ENCODE measurements at places on chromosomes 12 and 14.

DNA sequence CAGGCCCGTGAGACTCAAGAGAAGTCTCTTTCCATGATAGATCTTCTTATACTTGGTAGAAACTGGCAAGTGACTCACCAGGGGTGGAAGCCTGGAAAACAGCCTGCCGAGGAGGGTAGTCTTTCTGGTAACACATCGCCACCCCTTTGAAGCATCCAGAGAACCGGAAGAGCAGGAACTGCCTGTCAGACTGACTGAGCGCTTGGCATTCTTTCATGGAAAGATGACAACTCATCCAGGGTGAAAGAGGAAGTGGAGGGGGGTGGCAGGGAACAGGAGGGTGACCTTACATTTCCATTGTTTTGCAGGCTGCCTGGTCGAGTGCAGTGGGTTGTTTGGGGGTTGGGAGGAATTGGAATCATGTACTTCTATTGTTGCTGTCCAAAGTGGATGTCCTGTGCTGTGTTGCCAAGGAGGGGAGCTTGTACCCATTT lies 34.5 kb downstream of the PRKCH start:
- DNase-seq: no peak
- no peaks in the 10 kb centered on the region for H3K36me3 ChIP-seq
- H3K4me3 ChIP-seq: no peak overlapping the region
- no peak overlapping the region for H3K27ac ChIP-seq
- peaks cover 4% of the 10 kb centered on the region for H3K4me1 ChIP-seq
- peaks cover 2% of the 10 kb centered on the region for H3K27me3 ChIP-seq

DNA sequence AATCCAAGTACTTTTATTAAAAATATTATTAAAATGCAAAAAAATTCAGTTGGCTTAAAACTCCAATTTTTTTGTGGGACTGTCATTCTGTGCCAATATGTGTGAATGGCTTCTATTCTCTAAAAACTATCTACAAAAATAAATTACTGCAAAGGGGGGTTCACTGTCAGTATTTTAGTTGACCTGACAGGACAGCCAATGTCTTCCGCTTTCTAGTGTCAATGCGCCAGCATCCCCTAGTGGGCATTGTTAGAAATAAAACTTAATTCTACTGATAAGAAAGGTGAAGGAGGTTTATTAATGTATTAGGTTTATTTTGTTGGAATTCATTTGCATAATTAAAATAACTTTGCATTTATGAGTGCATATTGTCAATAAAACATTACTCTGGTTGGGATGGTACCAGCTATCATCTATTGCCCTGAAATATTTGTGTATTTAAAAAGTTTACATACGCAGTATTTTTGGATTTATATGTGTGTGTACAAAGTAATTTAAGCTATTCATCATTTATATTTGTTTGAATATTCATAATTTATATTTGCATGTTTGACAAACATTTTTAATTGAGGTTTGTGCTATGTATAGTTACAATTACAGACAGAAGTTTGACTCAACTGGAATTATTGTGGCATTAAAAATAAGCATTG lies 527.2 kb downstream of the FLRT2 start:
- no peak overlapping the region for H3K27ac ChIP-seq
- H3K4me1 ChIP-seq: no peaks in the 10 kb centered on the region
- H3K36me3 ChIP-seq: no peaks in the 10 kb centered on the region
- no peak for DNase-seq
- H3K27me3 ChIP-seq: no peaks in the 10 kb centered on the region

DNA sequence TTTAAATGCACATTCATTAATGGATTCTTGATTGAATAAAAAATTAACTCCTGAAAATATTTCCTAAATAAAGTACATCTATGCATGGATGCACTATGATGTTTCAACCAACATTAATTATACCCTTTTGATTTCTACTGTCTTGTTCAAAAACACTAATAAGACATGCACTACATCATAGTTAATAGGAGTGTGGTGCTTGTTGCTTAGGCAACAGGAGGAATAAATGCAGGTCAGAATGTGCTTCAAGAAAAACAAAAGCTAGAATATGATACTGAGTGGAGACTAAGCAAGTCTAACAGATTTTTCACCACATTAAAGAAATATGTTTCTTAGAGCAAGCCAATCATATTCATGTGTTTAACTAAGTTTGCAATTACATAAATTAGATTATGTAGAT lies 495.8 kb upstream of the GARIN6 start:
- no peak overlapping the region for H3K4me3 ChIP-seq
- H3K36me3 ChIP-seq: no peaks in the 10 kb centered on the region
- H3K4me1 ChIP-seq: peaks cover 15% of the 10 kb centered on the region
- H3K27me3 ChIP-seq: no peaks in the 10 kb centered on the region
- H3K27ac ChIP-seq: no peak overlapping the region

DNA sequence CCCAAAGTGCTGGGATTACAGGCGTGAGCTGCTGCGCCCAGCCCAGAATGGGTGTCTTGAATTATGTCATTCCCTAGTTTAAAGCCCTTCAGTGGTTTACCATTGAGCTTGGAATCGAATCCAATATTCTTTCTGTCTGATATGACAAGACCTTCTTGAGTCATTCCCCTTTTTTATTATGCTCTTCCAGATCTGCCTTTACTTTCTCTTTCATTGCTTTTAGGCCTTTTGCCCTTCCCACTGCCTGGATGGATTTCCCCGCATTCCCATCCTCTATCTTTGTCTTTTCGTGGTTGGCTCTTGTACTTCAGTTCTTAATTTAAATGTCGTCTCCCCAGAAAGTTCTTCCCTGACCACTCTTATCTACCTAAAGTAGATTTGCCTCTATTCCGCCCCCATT lies 1.6 kb downstream of the TRAFD1 start:
- peak overlapping the region; percentile 23 for H3K27ac ChIP-seq
- peaks cover 18% of the 10 kb centered on the region for H3K4me1 ChIP-seq
- no peaks in the 10 kb centered on the region for H3K27me3 ChIP-seq

All from progenitor cell of endocrine pancreas (in vitro differentiated cells).